Suppressor macrophage treated with lipopolysaccharide for 4 hours (primary cell): ENCODE measurements at places on chromosomes 6 and 20.

DNA sequence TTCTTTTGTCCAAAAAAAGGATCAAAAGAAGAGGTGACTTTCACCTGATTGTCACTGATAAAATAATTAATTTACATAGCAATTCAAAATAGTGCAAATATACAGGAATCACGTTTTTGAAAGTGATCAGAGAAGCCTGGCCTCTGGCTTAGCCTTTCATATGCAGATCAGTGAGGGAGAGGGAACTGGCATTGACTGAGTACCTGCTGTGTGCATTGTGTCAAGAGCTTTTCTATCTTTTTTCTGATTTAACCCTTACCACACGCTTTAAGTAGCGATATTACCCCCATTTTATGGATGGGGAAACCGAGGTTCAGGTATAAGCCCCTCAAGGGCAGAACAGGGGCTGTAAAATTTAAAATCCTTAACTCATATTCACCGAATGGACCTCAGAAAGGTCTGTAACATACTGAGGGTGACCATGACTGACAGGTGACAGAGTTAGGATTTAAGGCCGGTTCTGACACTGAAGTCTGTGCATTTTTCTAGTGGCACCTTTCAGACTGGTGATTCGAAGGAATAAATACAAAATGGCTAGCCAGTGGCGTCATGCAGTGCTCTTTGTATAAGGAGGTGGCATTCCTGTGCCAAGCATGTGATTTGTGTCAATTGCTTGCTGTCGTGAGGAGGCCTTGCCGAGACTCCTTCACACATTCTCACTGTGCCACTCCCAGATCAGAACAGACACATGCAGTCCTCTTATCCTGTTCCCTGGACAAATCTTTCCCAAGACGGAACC is 310.2 kb downstream of the TSHZ2 start:
- no peak for DNase-seq

- DNase-seq: no peak
Measured at GRCh38 chr6:117270843-117271507, 5.6 kb downstream of the VGLL2 start.

DNA sequence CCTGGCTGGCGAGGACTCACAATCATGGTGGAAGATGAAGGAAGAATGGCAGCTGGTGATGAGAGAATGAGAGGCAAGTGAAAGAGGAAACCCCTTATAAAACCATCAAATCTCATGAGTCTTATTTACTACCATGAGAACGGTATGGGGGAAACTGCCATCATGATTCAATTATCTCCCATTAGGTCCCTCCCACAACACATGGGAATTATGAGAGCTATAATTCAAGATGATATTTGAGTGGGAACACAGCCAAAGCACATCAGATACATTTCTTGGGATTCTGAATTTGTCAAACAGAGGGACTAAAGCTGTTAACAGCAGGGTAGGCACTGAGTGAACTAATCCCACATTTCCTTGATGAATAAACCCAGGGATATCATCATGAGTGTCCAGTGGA is 116.2 kb upstream of the PLCB4 start:
- no peak for DNase-seq

- no peak for DNase-seq
Measured at GRCh38 chr20:62636446-62636845, 5.9 kb upstream of the SLCO4A1 start.

DNA sequence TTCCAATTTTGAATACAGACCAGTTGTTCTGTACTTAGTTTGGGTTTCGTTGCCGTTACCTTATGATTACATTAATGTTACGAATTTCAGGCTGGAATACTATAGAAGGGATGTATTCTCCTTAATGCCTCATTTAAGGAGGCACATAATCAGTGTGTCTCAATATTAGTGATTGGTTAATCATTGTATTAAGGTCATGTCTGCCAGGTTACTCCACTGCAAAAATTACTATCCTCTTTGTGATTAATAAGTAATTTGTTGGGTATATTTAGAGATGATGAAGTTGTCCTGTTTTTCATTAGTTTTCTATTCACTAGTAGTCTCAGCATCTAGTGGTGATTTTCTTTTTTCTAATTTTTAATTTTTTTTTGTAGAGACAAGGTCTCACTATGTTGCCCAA is 66.3 kb downstream of the CBFA2T2 start:
- no peak for DNase-seq

GRCh38 chr20:47764154-47764733 is 21.0 kb downstream of the SULF2 start:
- no peak for DNase-seq
